ENCODE measurements at places on chromosomes 2 and 18. TPM values are rescaled to one million over a fixed set of nuclear protein-coding genes. Genes with fewer than 3 reads are reported as not detected.

The ABCG8 gene
- total RNA-seq, result not detected

The UGT1A3 gene
- not detected for total RNA-seq

The LOXL3 gene
- total RNA-seq, result 0.34 TPM

The SLC16A14 gene
- 1.0 TPM for total RNA-seq

The EML6 gene
- 1.0 TPM for total RNA-seq

The C2orf80 gene
- not detected for total RNA-seq

The CHMP1B gene
- total RNA-seq, result 46.4 TPM

The PSMA8 gene
- not detected for total RNA-seq

The IL36RN gene
- 0.14 TPM for total RNA-seq

The ATP5MC3 gene
- 383 TPM for total RNA-seq

The ERBB4 gene
- total RNA-seq, result not detected

The ADAM23 gene
- 8.5 TPM for total RNA-seq

The AGXT gene
- total RNA-seq, result not detected

Data from A549 treated with CORT108297 at 1 μM for 4 hours (cell line).